ENCODE measurements at places on chromosomes 6 and 20. TPM values are rescaled to one million over a fixed set of nuclear protein-coding genes. Genes with fewer than 3 reads are reported as not detected.

GRCh38 chr6:16725145-16725864 lies 36.0 kb downstream of the ATXN1 start:
- no peak for DNase-seq

- no peak for DNase-seq
Observed at GRCh38 chr20:25025986-25026605, 31.8 kb downstream of the ACSS1 start.

DEFB132 gene
- not detected for total RNA-seq

GRCh38 chr20:20713244-20713765 lies 861 bp upstream of the RALGAPA2 start:
- peak; percentile 41 for DNase-seq

- DNase-seq: no peak
Observed at GRCh38 chr6:63731930-63732329, 96.3 kb downstream of the PHF3 start.

TNF gene
- total RNA-seq: 1.4 TPM

DNA sequence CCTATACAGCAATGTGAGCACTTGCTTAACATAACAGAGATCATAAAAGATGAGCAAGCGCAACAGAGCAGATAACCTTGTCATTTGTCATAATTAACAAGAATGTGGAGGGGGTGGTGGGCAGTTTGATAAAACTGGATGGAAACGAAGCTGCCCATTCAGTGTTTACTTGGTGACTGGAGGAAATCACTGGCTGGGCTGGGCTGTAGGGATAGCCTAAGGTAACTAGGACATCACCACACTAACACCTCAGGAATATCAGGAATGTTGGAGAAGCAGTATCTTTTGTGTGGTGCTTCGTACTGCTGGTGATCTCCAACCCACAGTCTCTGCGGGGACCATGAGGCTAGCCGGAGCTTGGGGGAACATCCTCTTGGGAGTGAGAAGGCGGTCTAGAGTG lies 218.4 kb downstream of the HIVEP2 start:
- no peak for DNase-seq

DNA sequence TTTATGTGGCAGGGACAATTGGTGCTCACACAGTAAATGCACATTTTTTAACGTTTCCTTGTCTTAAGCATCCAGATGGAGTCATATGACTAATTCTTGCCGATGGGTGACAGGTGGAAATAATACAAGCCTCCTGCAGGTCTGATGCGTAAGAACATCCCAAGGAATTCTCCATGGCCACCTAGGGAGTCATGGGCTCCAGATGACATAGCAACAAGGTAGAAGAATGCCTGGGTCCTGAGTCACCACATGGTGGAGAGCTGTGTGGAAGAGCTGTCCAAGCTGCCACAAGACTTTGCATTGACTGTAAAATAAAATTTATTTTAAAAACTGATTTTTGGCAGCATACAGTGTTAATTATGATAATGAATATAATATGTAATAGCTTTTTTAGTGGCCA lies 77.0 kb upstream of the MAP3K7 start:
- no peak for DNase-seq

DNA sequence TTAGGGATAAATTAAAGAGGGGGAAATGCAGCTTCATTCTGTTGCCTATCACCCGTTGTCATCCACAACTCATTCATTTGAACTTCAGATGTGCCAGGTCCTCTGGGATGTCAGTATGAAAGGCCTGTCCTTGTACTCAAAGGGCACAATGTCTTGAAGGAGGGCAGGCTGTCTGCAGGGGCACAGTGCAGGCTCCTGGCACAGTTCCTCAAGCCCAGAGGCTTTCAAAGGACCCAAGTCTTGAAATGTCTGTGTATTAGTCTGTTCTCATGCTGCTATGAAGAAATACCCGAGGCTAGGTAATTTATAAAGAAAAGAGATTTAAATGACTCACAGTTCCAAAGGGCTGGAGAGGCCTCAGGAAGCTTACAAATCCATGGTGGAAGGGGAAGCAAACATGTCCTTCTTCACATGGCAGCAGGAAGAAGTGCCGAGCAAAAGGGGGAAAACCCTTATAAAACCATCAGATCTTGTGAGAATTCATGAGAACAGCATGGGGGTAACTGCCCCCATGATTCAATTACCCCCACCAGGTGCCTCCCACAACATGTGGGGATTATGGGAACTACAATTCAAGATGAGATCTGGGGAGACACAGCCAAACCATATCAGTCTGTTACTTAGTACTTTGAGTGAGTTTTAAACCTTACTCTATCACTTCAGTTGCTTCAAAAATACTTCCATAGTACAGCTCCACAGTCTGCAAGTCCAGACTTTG lies 9.4 kb downstream of the SNX9 start:
- no peak for DNase-seq

ADGRF5 gene
- 3.2 TPM for total RNA-seq

LRRC1 gene
- 69.2 TPM for total RNA-seq

DNA sequence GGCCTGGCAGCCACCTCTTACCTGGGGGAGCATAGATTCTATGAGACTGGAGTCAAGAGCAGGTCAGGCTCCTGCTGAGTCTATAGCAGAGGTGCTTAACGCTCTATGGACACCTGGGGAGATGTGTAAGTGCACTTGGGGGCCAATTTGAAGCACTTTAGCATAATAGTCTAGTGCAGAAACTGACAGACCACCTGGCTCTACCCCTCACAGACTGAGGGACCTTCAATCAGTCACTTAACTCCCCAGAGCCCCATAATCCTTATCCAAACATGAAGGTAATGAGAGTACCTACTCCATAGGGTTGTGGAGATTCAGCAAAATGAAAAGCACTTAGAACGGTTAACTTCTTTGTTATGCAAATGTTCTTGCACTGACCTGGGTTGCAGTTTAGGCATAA lies 87.3 kb upstream of the SLC22A16 start:
- DNase-seq: no peak

Measured in left colon (tissue), 2 donors.